COR-L47 (cell line): ENCODE measurements at places on chromosomes 3 and 15.

DNA sequence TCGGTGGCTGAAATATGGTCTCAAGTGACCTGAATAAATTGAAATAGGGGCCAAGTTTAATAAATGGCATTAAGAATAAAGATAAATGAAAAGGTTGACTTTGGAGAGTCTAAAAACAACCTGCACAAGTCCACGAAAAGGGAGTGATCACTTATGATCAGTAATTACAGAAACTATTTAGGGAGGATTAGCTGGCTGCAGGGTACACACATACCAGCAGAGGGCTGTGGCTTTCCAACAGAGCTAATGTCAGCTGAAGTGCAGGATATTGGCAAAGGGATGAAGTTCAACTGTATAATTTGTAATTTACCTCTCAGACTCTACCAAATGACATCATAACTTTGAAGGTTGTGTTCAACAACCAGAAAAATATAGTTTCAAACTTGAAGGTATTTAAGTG lies 86.8 kb downstream of the SYNPR start:
- DNase-seq = peak; percentile 17

- peak; percentile 48 for DNase-seq
Measured at GRCh38 chr15:99143242-99143641, 38.4 kb downstream of the SYNM start.

- DNase-seq = no peak
Measured at GRCh38 chr3:25894101-25894500, 104.2 kb downstream of the OXSM start.

- no peak for DNase-seq
Measured at GRCh38 chr15:35194296-35194695, 109.2 kb upstream of the NANOGP8 start.

DNA sequence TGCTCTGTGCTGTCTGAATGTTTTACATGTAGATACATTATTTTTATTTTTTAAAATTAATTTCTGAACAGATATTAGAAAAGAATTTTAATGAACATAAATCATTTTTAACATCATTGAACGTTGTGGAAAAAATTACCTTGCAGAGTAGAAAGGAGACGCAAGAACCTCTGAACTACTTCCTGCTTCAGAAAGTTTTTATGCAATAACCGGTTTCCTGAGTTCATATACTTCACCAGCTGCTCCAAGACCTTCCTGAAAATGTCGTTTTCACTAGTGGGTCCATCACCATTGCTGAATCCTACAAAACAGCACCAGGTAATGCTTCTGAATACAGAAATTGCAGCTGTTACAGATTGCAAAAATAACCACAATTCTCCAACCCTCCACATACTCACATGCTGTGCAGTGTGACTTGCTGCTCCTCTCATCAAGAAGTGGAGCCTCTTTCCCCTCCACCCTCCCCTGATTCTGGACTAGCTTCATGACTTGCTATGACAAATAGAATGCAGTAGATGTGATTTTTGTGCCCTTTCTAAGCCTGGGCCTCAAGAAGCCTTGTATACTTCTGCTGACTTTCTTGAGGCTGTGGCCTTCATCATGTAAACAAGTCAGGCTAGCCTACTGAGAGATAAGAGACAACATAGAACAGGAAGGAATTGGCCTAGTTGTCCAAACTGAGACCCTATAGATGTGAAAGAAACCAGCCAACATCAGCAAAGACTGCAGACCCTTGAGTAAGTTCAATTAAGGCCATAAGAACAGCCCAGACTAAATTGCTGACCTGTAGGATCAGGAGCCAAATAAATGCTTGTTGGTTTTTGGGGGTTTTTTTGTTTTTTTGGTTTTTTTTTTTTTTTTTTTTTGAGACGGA lies 80.4 kb downstream of the TRANK1 start:
- no peak for DNase-seq

DNA sequence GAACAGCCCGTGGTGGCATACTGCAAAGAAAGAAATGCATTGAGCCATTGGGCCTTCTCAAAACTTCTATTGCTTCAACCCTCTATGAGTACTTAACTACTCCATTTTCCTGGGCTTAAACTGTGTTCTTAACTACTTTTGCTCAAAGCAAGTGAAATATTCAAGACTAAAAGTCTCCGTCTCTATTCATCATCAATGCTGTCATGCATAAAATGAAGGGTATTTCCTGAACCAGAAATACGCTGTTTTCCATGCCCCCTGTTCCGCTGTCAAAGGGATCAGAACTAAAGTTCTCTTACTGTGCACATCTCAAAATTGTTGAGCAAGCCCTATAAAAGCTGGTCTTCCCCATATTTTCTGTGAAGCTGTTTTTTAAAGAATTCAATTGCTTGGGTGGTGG lies 20.3 kb downstream of the SIAH2 start:
- DNase-seq = no peak

DNA sequence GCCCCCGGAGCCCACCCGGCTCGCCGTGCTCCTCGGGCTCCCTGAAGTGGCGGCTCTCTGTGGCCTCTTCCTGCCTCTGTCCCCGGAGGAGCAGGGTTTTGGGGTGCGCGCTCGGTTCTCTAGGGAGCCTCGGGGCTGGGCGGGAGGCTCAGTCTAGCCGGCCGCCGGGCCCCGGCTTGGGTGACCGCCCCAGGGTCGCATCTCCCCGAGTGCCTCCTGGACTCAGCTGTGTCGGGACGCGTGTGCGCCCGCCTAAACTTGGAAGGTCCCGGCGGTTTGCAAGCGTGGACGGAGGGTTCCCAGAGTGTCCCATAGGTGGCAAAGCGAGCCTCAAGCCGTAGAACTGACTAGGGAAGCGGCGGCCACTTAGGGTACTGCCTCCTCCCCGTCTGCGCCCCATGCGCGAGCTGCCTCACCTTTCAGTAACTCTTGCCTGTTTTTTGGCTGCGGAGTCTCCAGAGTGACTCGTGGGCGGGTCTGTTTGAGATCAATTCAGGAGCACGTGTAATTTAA lies 601 bp downstream of the ACTL6A start:
- DNase-seq = peak; percentile 70

- no peak for DNase-seq
Measured at GRCh38 chr15:89330881-89331595, 3.6 kb downstream of the POLG start.

DNA sequence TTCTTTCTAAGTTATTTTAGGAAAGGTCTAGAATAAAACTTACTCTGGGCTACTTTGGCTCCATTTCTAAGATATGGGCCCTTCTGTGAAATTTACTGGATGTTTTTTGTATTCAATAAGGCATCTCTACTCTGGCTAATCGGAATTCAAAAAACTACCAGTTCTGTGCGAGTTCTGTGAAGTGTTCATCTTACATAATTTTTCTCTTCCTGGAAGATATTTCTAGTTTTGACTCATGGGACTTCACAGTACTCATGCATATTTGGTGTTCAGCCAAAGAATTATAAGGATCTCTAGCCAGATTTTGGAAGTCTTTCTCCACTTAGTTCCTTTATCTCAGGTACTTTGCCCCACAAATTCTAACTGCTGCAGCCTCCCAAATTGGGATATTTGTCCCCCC lies 46.4 kb upstream of the MBNL1 start:
- DNase-seq = no peak

- DNase-seq = peak; percentile 46
Measured at GRCh38 chr3:99842826-99843589, 25.3 kb downstream of the CMSS1 start.

DNA sequence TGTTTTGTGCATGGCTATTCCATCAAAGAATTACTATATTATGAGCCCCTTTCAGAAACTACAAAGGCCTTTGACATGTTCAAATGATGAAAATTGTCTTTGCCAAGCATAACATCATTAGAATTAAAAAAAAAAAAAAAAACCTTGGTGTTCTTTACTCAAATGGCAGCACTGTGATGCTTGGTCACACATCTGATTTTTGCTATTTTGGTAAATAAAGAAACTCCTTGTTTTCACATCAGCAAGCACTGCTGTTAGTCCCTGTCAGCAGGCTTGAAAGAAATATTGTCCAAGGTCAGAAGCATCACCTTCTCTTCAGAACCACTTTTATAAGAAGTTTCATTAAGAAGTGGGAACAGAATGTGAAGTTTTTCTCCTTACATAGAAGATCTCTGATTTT lies 537.3 kb downstream of the MFSD1 start:
- DNase-seq = no peak

DNA sequence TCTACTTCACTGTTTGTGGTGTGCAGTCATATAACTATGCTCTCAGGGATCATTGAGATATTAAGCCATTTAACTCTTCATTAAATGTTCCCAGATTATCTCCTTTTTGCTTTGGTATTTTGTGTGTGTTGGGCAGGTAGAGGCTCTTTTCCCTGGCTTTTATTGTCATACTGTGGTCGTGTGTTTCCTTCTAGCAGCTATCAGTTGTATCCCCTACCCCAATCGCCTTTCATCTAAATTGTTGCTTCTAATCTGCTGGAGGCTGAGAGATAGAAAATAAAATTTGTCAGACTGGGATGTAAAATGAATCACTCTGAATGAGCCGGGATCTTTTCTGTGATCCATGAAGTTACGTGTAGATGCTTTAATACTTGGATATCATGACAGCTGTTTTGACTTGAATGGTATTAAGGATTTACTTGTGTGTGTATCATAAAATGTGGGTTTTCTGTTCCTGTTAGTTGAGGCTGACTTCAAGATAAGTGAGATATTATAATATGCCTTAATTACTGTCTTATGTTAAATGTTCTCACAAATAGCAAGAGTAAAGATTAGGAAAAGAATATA lies 9.2 kb downstream of the NFKBIZ start:
- DNase-seq = no peak

- no peak for DNase-seq
Measured at GRCh38 chr15:77457905-77458265, 37.2 kb downstream of the HMG20A start.
